ENCODE measurements at places on chromosomes 11 and 22.
A peak's percentile ranks its signal among the peaks of the same experiment; 100 is the strongest.

- no peak for DNase-seq
These were observed 32.2 kb downstream of the GNB1L start for GRCh38 chr22:19822301-19823117.

DNA sequence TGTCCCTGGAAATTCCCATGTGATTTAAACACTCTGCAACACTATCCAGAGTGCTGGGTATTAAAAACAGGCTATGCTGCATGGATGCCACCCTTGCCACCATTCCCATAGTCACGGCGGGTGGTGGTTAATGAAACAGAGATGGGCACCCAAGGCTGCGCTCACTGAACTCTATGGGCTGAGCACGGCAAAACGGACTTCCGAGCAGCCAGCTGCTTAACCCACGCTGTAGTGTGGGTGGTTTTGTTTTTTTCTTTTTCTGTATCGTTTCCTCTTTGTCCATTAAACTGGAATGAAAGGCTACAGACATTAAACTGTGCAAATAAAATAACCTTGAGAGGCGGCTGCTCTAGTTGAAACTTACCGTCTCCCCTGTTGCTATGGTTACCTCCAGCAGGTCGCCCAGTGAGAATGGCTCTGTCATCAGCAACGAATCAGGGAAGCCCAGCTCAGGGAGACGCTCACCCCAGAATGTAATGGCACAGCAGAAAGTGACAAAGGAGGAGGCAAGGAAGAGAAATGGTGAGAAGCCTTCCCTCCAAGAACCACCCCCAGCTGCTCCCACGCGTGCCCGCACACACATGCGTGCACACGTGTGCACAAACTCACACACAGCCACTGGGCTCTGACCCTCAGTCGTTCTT lies 102.1 kb downstream of the C11orf91 start:
- DNase-seq: peak; percentile 92

DNA sequence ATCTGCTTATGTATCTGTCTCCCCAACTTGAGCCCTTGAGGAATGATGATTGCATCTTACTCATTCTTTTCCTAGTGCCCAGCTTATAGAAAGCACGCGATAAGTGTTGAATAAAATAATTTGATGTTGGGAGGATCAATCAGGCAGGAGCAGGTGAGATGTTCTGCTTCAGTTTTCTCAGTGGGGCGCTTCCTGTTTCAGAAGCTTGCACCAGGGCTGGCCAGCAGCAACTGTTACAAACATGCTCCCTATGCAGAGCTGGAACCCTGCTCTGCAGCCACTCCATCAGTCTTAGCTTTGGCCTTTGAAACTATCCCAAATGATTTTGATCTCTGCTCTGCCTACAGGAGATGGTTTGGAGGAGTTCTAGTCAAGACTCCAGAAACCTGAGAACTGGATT lies 3.9 kb downstream of the ENDOD1 start:
- DNase-seq: no peak

GRCh38 chr11:124776865-124777645 lies 15.0 kb upstream of the ESAM start:
- DNase-seq: no peak

DNA sequence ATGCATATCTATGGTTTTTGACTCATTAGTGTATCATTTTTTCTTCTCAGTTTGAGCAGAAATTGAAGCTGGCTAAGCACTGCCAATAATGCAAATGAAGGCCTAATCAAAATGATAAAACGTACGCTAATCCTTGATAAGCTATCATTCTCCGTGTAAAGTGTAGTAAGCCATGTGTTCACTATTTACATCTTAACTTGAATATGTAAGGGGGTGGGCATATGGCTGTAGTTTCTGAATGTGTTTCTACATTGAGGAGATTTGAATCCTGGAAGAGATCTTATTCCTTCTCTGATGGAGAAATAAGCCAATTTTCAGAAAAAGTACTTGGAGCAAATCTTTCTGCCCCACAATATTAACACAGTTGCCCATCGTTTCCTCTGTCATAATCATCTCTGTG lies 351.8 kb upstream of the ANO3 start:
- no peak for DNase-seq

GRCh38 chr22:44484618-44485017 lies 13.4 kb downstream of the RTL6 start:
- DNase-seq: no peak

GRCh38 chr11:36308577-36308976 lies 12.5 kb downstream of the PRR5L start:
- DNase-seq: no peak

DNA sequence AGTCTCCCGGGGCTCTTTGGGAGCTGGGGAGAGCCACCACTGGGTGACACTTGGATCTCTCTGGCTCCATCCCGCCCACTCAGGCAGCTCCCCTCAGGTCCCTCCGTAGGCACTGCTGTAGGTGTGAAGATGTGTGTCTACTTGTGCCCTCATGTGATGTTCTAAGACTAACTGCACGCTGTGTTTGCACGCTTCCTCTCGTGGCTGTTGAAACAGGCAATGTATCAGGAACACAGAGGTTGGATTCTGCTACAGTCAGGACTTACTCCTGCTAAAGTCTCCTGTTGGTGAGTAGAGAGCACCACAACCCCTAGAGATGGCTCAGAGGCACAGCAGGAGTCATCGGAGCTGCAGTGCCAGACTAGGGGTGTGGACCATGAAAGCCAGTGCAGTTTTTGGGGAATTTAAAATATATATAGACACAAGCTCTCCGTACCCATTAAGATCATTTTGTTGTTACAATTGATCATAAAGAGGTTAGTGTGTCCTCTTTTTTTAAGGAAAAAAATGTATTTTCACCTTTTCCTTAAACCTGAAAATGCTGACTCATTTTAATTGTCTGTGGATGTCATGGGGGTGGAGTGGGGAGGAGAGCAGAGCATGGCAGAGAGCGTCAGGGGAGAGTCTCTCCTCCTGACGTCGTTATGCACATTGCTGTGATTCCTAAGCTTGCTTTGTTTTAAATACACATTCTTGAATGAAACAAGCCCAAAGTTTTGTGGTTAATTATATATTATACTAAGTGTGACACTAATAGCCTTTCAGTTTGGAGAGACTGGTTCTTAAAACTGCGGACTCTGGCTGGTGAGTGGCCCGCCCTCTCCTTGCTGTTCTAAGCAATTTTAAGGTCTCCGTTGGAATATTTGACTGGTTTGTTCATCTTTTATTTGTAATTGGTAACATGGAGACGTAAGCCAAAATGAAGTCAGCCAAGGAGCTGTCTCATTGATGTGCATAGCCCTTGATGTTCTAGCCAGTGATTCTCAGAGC lies 16.2 kb upstream of the CTTN start:
- DNase-seq: no peak

GRCh38 chr11:61707574-61707973 lies 27.4 kb downstream of the DAGLA start:
- DNase-seq: no peak

DNA sequence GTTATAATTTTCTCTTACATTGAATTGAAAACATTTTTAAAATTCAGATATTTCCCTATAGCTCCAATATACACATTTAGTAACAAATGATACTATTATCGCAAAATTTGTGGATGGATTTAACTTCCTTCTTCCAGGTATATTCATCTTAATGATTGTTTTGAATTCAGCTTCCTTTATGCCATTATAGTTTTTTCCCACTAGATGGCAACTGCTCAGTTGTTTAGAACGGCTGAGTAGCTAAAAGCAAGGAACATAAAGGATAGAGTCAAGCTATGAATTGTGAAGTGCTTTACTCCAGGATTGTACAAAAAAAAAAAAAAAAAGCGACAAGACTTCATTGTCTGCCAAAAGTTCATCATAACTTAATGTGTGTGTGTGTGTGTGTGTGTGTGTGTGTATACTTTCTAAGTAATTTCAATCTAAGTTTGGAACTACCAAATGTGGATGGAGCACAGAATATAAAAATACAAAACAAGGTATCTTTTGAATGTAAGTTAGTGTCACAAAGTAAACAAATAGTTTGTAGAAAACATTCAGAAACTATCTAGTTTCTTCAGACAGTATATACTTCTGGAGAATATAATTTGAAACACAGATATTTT lies 846.4 kb downstream of the DLG2 start:
- DNase-seq: peak; percentile 53

DNA sequence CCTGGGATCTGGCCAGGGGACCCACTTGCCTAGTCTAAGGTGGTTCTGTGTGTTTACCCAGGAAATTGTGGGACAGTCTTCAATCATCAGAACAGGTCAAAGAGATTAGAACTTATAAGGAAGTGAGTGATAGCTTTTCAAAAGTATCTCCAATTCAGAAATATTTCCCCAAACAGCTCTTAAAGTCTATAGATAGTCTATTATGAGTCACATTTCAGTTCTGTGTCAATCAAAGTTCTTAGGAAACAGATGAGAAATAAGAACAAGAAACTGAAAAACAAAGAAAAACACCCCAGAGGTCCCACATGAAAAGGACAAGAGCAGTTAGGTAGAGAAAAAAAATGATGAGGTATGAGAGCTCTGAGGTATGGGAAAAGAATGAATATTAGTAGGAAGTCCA lies 381.4 kb upstream of the MPPED2 start:
- no peak for DNase-seq

DNA sequence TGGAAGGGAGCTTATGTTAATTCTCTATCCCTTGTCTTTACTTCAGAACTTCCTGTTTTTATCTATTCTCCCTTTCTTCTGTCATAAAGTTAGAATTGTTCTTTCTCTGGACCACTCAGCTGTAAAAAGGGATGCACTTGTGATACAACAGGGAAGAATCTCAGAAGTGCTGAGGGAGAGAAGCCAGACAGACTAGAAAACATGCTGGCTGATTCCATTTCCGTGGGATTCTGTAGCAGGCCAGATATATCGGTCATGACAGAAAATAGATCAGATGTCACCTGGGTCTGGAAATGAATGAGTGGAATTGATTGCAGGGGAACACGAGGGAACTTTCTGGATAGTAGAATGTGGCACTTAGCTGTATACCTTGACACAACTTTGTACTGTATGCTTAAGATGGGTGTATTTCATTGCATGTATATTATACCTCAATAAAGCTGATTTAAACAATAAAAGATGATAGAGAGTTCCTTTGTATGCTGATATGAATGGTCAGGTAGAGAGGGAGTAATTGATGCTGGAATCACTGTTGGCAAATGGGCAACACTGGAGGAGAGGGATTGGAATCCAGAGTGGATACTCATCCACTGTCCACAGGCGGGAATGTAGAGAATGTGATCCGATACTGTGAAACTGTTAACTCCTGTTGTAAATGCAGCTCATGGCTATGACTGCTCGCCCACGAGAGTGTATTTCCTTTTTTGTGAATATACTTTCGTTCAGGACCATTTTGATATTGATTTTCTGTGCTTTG lies 59.6 kb downstream of the ATXN10 start:
- no peak for DNase-seq

GRCh38 chr11:57094181-57094935 lies 87.4 kb upstream of the LRRC55 start:
- no peak for DNase-seq

Measured in NCI-H1092 treated with DMSO at 0.1 percent for 48 hours (cell line).